ENCODE measurements at places on chromosomes 6 and 20. TPM values are rescaled to one million over a fixed set of nuclear protein-coding genes. Genes with fewer than 3 reads are reported as not detected.

The IL17A gene
- total RNA-seq = not detected

The PPP1R14C gene
- total RNA-seq = not detected

The CYP39A1 gene
- total RNA-seq = 7.0 TPM

The DSP gene
- 6.5 TPM for total RNA-seq

The PRPH2 gene
- total RNA-seq = 2.0 TPM

The AK9 gene
- total RNA-seq = 10.4 TPM

The TBXT gene
- total RNA-seq = 0.17 TPM

The RAET1G gene
- total RNA-seq = 0.32 TPM

The MOXD1 gene
- 32.2 TPM for total RNA-seq

The BPIFB1 gene
- not detected for total RNA-seq

The ZNF334 gene
- total RNA-seq = 2.5 TPM

The FHL5 gene
- total RNA-seq = 14.4 TPM

The ARFGEF3 gene
- 3.3 TPM for total RNA-seq

DNA sequence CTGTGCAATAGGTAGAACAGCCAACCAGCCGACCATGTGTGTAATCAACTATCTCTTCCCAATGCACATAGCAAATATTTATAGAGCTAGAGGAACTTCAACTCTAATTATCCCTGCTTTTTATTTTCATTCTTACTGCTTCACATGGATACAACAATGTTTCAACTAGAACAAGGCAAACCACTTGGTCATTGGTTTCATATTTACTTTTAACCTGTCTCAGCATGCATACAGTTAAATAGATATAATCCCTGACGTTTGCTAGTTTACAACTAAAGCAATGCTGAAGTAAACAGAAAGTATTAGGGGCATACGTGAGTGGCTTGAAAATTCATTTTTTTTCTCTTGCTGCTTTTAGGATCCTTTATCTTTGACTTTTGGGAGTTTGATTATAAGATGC, 318.5 kb upstream of the MAP3K7 start:
- no peaks in the 10 kb centered on the region for H3K36me3 ChIP-seq
- no peak overlapping the region for H3K27ac ChIP-seq
- no peak for DNase-seq

- H3K27me3 ChIP-seq = no peaks in the 10 kb centered on the region
- no peak for DNase-seq
- H3K4me3 ChIP-seq = no peak overlapping the region
- H3K27ac ChIP-seq = no peak overlapping the region
These were observed 11.3 kb downstream of the KCNK15 start for GRCh38 chr20:44756956-44757355.

GRCh38 chr6:71079677-71080076, 122.8 kb upstream of the B3GAT2 start:
- no peaks in the 10 kb centered on the region for H3K27me3 ChIP-seq
- no peaks in the 10 kb centered on the region for H3K4me1 ChIP-seq
- H3K27ac ChIP-seq = no peak overlapping the region

DNA sequence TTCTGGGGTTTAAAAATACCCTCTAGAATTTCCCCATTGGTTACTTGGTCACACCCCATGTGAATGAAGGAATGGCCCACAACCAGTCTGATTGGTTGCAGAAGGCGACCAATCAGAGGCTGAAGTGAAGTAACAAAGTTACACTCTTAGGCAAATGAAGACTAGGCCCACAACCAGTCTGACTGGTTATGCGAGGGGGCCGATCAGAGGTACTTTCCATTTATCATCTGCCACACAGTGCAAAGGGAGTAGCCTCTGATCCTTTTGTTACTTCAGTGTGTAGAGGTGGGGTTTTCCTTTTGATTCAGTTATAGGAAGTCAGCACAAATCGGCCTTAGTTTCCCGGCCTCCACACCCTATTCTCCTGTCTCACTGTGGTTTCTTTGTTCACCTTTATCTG, 61.2 kb upstream of the SGK1 start:
- no peaks in the 10 kb centered on the region for H3K36me3 ChIP-seq
- no peaks in the 10 kb centered on the region for H3K27me3 ChIP-seq
- no peak overlapping the region for H3K4me3 ChIP-seq
- no peak for DNase-seq

GRCh38 chr6:395432-396125, 4.0 kb downstream of the IRF4 start:
- no peaks in the 10 kb centered on the region for H3K36me3 ChIP-seq
- H3K4me1 ChIP-seq = peaks cover 34% of the 10 kb centered on the region
- H3K27ac ChIP-seq = no peak overlapping the region
- H3K4me3 ChIP-seq = no peak overlapping the region

GRCh38 chr6:134835993-134836392, 113.9 kb downstream of the ALDH8A1 start:
- DNase-seq = no peak
- H3K4me1 ChIP-seq = peaks cover 19% of the 10 kb centered on the region
- no peak overlapping the region for H3K4me3 ChIP-seq
- no peaks in the 10 kb centered on the region for H3K36me3 ChIP-seq
- H3K27ac ChIP-seq = peak overlapping the region; percentile 37

- no peak overlapping the region for H3K27ac ChIP-seq
- no peaks in the 10 kb centered on the region for H3K27me3 ChIP-seq
These were observed 102.8 kb downstream of the TNFAIP3 start for GRCh38 chr6:137969874-137970273.

DNA sequence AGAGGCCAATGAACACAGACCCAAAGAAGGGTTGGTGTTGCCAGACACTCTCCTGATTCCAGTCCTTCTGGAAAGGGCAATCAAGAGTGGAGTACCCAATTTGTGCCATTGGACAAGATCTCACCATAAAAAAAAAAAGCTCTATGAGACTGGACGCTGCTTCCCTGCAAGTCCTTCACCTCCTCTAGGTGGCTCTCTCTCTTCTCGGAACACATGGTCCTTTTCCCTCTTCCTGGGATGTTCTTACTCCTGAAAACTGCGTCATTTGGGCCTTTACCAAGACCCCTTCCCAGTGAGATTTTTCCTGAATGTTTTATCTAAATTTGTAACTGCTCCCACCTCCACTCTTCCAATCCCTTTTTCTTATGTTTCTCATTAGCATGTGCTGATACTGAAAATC, 280.8 kb downstream of the FOXA2 start:
- H3K27me3 ChIP-seq = no peaks in the 10 kb centered on the region
- no peaks in the 10 kb centered on the region for H3K36me3 ChIP-seq
- H3K4me1 ChIP-seq = no peaks in the 10 kb centered on the region

GRCh38 chr6:38024908-38025307, 205.4 kb downstream of the ZFAND3 start:
- H3K27ac ChIP-seq = no peak overlapping the region
- H3K36me3 ChIP-seq = no peaks in the 10 kb centered on the region
- no peaks in the 10 kb centered on the region for H3K27me3 ChIP-seq
- no peak overlapping the region for H3K4me3 ChIP-seq
- DNase-seq = no peak

GRCh38 chr20:62621251-62622110, 20.8 kb upstream of the SLCO4A1 start:
- peak overlapping the region; percentile 87 for H3K27ac ChIP-seq
- DNase-seq = no peak
- H3K4me1 ChIP-seq = peaks cover 68% of the 10 kb centered on the region
- no peaks in the 10 kb centered on the region for H3K27me3 ChIP-seq
- no peaks in the 10 kb centered on the region for H3K36me3 ChIP-seq
- no peak overlapping the region for H3K4me3 ChIP-seq

GRCh38 chr6:2245877-2246863, 765 bp upstream of the GMDS start:
- H3K4me3 ChIP-seq = peak overlapping the region; percentile 85
- peaks cover 18% of the 10 kb centered on the region for H3K36me3 ChIP-seq
- no peaks in the 10 kb centered on the region for H3K27me3 ChIP-seq
- H3K4me1 ChIP-seq = peaks cover 14% of the 10 kb centered on the region
- H3K27ac ChIP-seq = peak overlapping the region; percentile 90

DNA sequence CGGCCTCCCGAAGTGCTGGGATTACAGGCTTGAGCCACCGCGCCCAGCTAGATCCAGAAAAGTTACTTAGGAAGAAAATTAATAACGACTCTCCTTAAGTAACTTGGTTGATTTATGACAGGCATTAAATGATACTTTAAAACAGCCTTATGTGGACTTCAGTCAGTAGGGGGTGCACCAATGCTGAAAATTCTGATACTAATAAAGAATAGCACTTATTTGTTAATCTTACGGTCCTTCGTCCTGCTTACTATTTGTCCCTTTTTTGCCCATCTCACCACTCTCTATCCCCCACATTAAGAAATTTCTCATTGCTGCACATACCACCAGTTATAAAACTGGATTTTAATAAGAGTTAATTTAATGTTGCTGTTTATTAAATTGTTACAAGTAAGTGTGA, 12.7 kb upstream of the PRELID3B start:
- no peaks in the 10 kb centered on the region for H3K27me3 ChIP-seq
- no peak for DNase-seq
- H3K27ac ChIP-seq = no peak overlapping the region
- no peak overlapping the region for H3K4me3 ChIP-seq
- no peaks in the 10 kb centered on the region for H3K36me3 ChIP-seq

GRCh38 chr6:150756173-150756572, 109.3 kb upstream of the MTHFD1L start:
- H3K4me3 ChIP-seq = no peak overlapping the region
- H3K27ac ChIP-seq = no peak overlapping the region
- no peaks in the 10 kb centered on the region for H3K27me3 ChIP-seq
- DNase-seq = no peak

DNA sequence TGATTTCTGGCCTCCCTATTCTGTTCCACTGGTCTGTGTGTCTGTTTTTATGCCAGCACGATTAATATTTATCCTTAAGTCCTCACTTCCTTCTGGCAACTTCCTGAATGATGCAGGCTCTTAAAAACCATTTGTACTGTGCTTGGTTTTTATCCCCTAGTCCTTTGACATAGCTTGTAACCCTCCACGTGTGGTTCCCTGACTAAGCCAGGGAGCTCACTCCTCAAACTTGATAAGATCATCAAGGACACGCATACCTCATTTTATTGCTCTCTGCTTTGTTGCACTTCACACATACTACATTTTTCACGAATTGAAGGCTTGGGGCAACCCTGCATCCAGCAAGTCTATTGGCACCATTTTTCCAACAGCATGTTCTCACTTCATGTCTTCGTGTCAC, 166.4 kb upstream of the UST start:
- H3K4me1 ChIP-seq = no peaks in the 10 kb centered on the region
- H3K4me3 ChIP-seq = no peak overlapping the region
- H3K36me3 ChIP-seq = no peaks in the 10 kb centered on the region
- no peak for DNase-seq
- no peak overlapping the region for H3K27ac ChIP-seq
- no peaks in the 10 kb centered on the region for H3K27me3 ChIP-seq

DNA sequence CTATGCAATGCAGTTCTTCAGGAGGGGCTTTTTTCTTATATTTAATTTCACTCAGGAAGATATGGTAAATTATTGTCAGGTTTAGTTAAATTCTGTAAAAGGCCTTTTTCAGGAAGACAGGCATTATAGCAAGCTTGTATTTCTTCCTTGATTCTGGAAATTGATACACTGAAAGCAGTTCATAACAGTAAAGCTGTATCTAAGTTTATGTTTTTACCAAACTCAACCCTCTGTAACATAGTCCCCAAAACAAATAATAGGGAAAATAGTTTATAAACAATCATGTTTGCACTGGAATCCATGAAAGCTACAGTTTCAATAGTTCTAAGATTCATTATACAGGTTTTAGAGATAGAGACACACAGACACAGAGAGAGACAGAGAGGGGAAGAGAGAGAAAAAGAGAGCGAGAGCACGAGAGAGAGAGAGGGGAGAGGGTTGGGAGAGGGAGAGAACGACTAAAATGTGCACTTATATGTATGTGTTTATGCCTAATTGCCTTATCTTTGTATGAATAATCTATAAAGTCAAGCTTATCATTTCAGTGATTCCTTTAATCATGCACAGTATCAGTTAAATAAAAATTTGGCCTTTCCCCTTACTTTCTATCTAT, 454.4 kb downstream of the RFPL4B start:
- no peaks in the 10 kb centered on the region for H3K36me3 ChIP-seq
- H3K27me3 ChIP-seq = no peaks in the 10 kb centered on the region

DNA sequence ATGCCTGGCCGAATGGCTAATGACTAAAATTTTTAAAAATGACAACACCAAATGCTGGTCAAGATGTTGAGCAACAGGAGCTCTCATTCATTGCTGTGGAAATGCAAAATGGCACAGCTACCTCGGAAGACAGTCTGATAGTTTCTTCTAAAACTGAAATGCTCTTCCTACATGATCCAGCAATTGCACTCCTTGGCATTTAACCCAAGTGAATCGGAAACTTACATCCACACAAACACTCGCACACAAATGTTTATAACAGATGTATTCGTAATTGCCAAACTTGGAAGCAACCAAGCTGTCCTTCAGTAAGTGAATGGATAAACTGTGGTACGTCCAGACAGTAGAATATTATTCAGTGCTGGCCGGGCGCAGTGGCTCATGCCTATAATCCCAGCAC, 56.4 kb upstream of the NCOA3 start:
- H3K27me3 ChIP-seq = no peaks in the 10 kb centered on the region
- no peak for DNase-seq
- H3K27ac ChIP-seq = no peak overlapping the region
- no peak overlapping the region for H3K4me3 ChIP-seq
- H3K4me1 ChIP-seq = no peaks in the 10 kb centered on the region

- no peak overlapping the region for H3K27ac ChIP-seq
- no peak for DNase-seq
- H3K4me3 ChIP-seq = no peak overlapping the region
These were observed 81.5 kb upstream of the ISM1 start for GRCh38 chr20:13139459-13140150.

DNA sequence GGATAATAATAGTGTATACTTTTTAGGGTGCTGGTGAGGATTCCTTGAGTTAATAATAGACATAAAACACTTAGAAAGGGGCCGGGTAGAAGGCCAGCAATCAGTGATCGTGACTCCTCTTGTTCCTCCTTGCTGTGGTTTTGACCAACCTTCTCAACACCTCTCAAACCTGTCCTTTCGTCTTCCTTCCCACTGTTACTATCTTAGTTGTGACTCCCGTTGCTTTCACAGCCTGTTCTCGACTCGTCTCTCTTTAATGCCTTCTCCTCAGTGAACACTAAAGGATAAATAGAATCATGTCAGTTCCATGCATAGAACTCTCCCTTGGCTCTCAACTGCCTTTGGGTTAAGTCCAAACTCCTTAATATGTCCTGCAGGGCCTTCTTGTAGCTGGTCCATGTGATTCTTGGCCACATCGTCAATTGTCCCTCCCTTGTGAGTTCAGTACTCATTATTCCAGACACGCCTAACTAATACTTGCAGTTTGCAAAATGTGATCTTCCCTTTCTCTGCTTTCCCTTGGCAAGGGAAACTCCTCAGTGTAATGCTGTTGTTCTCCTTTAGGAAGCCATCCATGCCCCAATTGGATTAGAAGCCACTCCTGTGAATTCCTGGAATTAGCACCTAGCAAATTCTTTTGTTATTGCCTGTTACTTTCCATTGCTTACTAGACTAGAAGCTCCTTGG, 164.9 kb downstream of the UTRN start:
- H3K27ac ChIP-seq = no peak overlapping the region
- H3K4me1 ChIP-seq = no peaks in the 10 kb centered on the region
- peaks cover 7% of the 10 kb centered on the region for H3K36me3 ChIP-seq
- DNase-seq = no peak

DNA sequence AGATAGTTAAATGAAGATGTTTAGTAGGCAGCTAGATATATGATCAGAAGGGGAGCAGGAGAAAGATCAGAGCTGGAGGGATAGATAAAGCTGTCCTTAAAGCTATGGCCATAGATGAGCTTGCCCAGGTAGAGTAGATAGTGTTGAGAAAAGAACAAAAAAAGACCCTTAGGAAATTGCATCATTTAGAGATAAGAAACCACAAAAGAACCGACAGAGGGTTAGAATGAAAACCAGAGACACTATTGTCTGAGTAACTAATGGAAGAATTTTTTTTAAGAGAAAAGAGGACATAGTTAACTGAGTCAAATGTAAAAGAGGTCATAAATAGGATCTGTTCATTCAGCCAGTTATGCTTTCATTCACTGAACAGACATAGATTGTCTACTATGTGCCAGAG, 101.8 kb downstream of the TNFAIP3 start:
- H3K27me3 ChIP-seq = no peaks in the 10 kb centered on the region
- H3K36me3 ChIP-seq = no peaks in the 10 kb centered on the region
- H3K4me1 ChIP-seq = no peaks in the 10 kb centered on the region
- no peak overlapping the region for H3K27ac ChIP-seq
- no peak for DNase-seq

All from esophagus muscularis mucosa (tissue), 4 donors.